A673 (cell line): ENCODE measurements at places on chromosomes 12 and 14.
A peak's percentile ranks its signal among the peaks of the same experiment; 100 is the strongest.

GRCh38 chr12:49415521-49415970 lies 48.3 kb downstream of the SPATS2 start:
- no peak for DNase-seq

DNA sequence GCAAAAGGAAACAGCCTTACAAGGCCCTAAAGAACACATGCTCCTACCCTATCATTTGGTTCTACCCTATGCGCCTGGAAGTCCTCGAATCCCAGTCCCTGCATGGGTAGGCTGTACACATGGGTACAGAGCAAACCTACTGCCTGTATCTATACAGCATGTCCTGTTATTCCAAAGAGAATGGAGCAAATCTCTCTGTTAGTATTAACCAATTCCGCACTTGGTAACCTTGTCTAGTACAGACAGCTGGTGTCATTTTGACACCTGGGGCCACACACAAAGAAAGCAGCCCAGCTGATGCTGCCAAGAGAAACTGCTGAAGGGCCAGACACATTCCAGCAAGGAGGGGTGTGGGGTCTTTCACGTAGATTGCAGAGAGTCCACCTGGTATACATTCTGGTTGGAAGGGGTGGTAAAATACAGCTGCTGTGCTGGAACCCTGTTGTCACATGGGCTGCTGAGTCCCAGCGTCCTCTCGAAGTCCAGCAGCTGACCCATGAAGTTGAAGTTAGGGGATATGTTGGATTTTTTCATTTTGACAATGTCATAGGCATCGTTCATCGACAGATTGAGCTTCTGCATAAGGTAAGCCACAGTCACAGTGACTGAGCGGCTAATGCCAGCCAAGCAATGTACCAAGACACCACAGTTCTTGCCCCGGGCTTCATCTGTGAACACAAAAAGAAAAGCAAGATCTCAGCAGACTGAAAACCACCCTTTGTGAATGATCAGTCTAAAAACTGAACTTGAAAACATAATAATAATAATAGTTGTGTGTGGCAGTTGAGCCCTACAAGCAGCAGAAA lies 3.2 kb downstream of the DUSP6 start:
- peak; percentile 66 for DNase-seq

DNA sequence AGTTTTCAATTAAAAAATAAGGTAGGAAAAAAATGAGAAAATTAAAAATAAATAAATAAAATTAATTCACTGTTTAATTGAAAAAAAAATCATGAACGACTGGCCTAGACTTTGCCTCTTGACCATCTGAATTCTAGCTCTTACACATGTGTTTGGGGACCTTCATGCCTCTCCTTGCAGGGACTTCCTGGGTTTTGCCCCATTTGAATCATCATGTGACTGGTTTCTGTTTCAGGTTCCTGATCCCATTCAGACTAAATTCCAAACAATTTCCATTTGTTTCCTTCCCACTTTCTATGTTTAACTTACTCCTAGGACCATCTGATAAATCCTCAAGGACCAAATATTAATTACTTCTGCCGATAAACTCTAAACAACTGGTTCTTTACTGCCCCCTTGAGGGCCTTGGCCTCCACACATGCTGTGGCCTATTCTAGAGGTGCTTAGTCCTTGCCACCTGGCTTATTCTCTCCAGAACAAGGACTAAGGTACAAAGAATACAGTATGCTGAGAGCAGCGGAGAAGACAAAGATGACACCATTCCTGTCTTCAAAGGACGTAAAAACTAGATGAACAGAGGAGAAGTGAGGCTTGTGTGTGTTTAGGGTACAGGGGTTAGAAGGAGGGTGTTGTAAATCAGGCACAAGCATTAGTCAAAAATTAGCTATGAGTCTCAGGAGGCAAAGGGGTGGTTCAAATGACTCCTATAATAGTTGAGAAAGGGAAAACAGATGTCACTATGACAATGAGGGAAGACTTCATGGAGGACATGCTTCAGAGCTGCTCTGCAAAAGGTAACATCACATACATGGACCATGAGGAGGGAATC lies 125.8 kb upstream of the AVPR1A start:
- DNase-seq: peak; percentile 67

DNA sequence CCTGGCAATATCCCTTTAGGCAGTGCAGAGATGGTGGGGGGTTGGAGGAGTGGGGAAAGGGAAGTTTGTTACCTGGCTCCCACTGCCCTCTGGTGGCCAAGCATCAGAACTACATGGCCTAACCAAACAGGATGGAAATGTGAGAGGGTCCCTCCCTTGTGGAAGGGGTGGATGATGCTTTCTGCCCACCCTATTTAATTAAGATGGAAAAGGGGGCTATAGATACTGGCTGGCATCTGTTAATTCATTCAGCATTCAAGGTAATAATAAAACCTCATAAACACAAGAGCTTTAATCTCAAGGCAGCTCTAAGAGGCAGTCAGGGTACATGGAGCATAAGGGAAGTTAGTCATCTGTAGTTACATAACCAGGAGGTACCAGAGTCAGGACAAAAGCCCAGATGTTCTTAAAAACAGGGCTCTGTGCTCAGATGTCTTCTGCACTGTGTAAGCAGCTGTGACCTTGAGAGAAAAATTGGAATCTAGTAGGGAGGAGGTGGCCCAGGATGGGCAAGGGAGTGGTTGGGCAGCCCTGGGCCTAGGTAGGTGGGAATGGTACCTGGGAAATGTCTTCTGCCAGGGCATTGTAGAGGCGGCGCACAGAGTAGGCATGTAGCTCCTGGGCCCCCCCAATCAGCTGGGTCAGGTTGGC lies 4.6 kb downstream of the AP1G2 start:
- DNase-seq: peak; percentile 75

- DNase-seq: no peak
These were observed at the start of gene GLT1D1 for GRCh38 chr12:128852885-128853599. TSS of gene GLT1D1 (plus strand) at chr12:128853478. CDS start at chr12:128853582, 104 bp downstream.

GRCh38 chr14:74652541-74652940 lies 40.5 kb upstream of the LTBP2 start:
- DNase-seq: no peak

DNA sequence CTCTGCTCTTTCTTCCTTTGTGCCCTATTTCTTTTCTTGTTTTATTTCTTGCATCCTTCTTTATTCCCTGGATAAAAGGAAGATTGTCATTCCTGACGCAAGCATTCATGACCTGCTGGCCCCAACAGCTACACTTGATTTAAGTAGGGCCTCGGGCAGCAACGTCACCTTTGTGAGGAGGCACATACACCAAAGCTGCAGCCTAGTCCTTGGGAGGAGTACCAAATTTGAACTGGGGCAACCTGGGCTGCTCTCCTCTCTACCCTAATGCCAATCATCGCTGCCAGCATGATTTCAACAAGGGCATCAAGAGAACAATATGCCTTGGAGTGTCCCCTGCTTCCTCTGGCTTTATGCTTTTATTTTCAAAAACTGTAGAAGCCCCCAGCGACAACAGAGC lies 76.4 kb downstream of the C12orf50 start:
- no peak for DNase-seq

DNA sequence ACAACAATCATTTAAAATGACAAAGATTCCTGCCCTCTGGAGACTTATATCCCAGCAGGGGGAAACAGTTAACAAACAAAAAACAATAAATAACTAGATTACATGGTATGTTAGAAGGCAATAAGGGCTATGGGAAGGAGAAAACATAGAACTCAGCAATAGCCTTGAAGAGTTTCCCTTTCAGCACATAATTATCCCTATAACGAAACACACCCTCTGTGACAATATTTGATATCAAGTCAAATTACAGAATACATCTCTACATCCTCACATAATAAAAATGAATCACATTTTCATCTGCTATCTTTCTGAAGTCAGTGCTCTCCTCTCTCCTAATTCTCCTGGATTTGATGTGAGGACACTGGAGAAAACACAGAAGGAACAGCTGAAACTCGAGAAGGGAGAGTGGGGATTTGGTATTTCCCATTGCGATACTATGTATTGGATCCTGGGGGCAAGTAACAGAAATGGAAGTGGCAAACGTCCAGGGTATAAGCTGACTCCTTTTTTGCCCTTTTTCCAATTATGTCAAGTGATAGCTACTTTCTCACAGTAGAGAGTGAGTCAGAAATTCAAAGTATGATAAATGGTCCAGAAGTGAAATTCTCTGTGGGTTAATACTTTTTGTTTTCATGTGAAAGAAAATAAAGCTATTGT lies 9.7 kb upstream of the PTGER2 start:
- DNase-seq: no peak

DNA sequence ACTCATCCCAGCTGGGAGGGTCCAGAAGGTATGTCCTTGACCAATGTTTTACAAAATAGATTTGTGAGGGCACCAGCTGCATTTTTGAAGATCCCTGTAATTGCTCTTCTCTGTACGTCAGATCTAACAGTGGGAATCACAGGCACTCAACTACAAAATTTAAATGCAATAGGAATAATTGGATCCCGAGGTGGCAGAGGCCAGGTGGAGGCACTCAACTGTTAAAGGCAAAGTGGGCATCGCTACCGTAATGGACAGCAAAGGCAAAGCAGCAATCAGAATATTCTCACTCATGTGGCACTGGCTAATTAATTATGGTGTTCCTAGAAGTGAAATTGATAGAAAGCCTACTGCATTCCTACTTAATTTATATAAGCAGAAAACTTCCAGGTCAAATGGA lies 27.9 kb upstream of the PSMC1 start:
- no peak for DNase-seq

DNA sequence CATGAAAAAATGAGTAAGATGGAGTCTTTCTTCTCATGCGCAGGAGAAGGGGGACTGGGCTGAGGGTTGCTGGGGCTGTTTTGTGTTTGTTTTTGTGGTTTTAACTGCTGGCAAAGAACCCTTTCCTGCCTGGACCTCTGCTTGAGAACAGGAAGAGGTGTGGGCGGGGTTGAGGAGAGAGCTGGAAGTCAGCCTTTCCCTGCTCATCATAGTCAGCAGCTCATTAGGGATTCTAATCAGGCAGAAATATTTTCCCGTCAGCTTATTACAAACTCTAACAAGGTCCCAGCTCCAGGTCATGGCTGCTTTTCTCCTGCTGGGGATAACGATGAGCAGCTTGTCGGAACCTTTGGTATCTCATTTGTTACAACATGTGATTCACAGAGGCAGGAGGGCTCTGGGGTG lies 185.0 kb upstream of the NRXN3 start:
- peak; percentile 53 for DNase-seq

DNA sequence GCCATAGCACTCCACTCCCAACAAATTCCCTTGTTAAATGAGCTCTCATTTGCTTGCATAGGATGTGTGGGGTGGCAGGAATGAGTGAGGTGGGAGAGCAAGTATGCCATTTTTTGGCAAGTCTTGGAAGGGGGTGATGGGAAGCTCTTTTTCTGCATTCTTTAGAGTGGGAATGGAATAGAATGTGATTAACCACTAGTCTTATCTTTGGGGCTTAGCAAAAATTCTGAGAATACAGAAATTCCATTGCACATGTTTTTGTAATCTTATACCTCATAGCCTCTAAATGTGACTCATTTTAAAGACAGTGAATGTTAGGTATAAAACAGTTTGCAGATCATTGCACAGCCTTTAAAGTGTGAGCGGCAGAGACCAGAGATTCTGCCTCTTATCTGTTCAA lies 28.4 kb upstream of the NEDD1 start:
- no peak for DNase-seq

GRCh38 chr12:15453613-15454012 lies 131.3 kb downstream of the PTPRO start:
- DNase-seq: no peak

DNA sequence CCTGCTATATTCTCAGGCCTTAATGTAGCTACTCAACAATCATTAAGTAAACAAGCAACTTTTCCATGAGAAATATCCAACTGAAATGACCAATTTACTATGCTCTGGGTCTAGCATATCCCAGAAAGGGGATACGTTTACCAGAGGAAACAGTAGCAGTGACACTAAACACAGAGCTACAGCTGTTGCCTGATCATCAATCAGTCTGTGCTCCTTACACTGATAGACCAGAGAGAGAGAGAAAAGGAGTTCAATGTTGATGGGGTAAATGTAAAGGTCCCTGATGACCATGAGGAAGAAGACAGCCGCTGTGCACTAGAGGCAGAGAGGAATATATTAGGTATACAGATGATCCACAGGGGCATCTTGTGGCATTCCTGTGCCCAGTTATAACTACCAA lies 397.2 kb upstream of the USP15 start:
- DNase-seq: no peak

DNA sequence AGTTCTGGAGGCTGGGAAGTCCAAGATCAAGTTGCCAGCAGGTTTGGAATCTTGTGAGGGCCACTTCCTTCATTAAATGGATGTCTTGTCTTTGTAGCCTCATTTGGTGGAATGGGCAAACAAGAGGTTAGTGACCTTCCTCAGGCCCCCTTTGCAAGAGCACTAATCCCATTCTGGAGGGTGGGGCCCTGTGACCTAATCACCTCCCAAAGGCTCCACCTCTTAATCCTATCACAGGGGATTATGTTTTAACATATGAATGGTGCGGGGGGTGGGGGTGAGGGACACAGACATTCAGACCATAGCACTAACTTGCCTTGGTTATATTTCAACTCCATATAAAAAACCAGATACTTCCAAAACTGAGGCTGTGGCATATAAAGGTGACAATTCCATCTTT lies 59.9 kb upstream of the PPP4R3A start:
- DNase-seq: no peak

DNA sequence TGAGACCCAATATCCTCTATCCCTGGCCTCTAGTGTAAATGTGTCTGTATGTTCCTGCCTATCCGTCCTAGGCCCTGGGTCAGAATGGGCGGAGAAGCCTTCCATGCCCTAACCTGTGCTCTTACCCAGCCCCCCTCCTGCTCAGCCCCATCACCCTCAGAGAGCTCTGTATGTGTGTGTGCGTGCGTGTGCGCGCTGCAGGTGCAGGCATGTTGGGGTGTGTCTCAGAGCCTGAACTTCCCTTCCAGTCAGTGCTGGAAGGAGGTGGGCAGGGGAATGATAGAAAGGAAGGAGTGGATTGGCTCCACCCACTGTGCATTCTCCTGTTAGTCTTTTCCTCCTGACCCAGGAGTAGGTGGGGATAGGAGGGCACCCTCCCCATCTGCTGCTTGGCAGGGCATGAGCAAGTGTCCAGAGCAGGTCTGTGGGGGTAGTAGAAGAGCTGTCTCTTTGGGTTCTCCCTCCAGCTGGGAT lies 7.2 kb downstream of the NAB2 start:
- DNase-seq: no peak

GRCh38 chr12:47709237-47709636 lies 3.4 kb upstream of the RPAP3 start:
- DNase-seq: no peak

- DNase-seq: peak; percentile 78
These were observed 85.0 kb downstream of the KIF26A start for GRCh38 chr14:104223101-104224041.
